ENCODE measurements at places on chromosomes 5 and 9.

GRCh38 chr9:95157481-95158151, 159.9 kb downstream of the FANCC start:
- DNase-seq: no peak

DNA sequence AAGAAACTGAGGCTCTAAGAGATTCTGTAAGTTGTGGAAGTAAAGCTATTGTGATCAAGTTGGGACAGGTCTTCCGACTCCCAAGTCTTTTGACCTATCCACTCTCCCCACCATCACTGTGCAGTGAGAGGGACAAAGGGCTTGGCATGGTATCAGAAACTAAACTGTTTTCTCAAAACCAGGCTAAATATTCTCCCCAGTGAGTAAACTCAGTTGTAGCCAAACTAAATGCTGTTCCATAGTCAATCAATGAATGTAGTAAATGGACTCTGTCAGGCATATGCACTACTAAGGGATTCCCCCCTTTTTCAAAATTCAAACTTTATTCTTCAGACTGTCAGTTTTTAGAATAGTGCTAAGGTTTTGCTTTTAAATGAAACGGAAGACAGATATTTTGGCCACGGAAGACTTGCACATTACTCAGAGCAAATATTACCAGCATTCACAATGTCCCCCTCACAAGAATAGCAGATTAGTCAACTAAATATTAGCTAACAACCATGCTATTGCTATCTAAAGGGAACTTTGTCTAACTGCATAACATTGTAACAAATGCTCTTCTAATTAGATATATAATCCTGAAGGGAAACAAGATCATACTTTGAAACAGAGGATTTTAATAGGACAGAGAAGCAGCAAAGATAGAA, 7.1 kb downstream of the PRKAA1 start:
- no peak for DNase-seq

- DNase-seq: no peak
Measured at GRCh38 chr5:6392561-6392960, 14.2 kb upstream of the MED10 start.

GRCh38 chr5:37837414-37838032, 2.3 kb downstream of the GDNF start:
- peak; percentile 80 for DNase-seq

DNA sequence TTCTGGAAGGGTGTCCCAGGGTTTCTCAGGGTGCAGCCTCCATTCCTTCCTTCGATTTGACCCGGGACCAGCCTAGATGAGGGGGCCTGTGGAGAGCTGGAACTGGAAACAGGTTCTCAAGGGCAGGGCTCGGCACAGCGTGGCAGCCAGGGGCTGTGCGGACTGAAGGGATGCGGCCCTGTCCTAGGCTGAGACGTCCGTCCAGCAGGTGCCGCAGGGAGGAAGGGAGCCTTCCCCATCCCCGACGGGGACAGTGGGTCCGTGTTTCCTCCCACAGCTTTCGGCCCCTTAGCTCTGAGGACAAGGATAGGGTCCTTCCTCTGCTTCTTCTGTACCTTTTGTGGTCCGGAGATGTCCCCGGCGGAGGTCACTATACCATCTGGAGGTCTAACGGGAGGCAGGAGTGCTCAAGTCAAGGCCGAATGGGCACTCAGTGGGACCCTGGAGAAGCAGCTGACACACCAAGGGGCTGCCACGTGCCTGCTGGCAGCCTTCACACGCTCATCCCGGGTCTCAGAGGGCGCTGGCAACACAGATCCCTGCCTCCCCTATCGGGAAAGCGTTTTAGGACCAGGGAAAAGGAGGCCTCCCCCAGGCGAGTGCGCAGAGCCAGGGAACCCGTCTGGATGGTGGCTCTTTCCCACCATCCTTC, 49.9 kb downstream of the USP20 start:
- no peak for DNase-seq

DNA sequence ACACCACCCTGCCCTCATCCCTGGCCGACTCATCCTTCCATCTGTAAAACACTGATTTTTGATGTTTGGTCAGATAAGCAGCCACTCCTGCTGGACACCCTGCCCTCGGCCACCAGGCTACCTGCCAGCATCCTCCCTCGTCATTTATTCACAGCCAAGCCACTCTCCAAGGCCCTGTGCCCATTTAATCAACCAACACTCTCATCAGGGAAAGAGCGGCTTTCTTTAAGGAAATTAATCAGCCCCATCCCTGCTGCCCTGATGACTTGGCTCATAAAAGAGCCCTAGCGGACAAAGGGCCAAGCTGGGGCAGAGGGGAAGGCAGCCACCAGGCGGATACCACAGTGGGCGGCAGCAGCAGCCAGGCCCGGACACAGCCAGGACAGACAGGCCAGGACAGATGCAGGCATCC, 52.4 kb downstream of the GOLM1 start:
- DNase-seq: no peak

DNA sequence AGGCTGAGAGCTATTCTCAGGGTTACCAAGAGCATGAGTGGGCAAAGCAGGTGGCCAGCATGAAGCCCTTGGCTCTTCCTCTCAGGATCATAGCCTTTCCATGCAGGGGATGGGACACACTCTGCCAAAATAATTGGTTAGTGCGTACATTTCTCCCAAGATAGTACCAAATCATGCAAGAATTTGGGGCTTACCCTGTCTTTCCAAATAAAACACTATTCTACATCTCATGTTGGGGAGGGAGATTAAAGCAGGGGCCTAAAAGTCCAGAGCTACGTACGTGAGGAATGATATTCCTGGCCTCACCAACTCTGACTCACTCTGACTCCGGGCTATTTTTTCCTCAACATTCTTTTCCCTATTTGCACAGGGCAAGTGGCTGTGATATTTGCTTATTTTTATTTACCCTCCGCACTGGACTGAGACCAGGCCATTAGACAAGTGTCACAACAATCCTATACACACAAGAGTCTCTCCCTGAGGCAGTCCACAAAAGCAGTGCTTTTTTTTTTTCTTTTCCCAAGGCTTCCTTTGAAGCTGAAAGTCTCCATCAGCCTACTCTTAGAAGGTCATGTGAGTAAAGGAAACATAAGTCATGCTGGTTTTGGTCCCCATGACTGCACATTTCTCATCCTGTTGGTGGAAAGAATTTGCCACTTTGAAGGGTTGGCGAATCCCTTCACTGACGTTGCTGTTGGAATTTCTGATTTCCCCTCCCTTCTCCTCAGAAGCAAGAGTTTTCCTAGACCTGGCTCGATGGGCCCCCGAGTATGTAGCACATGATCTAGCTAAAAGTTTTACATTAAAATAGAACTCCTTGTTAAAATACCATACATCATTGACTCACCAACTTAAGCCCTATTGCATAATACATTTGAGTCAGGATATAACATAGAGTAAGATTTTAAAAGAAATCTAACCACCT, 40.0 kb downstream of the TMEM252 start:
- DNase-seq: peak; percentile 38

DNA sequence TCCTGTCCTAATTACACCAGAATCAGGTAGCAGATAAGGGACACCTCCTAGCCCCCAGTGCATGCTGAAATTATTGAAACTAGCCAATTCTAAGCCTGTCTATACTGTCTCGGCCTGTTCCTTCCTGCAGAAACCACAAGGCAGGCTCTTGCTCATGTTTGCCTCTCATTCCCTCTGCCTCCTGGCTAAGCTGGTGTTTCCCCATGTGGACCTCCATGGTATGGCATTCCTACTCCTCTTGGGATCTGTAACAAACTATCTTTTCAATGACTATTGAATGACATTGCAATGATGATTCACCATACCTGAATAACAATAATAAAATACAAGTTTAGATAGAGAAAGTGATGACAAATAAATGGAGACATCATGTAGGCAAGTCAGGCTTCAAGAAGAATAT, 35.6 kb upstream of the ADAMTS16 start:
- DNase-seq: no peak

GRCh38 chr9:90033028-90033650, 428.3 kb downstream of the GADD45G start:
- DNase-seq: no peak

- DNase-seq: no peak
Measured at GRCh38 chr5:97543166-97543565, 360.1 kb upstream of the RIOK2 start.

Data from RWPE1 (cell line).